ENCODE measurements at places on chromosomes 2 and 18. TPM values are rescaled to one million over a fixed set of nuclear protein-coding genes. Genes with fewer than 3 reads are reported as not detected.

Gene BARD1
- total RNA-seq = 8.8 TPM

DNA sequence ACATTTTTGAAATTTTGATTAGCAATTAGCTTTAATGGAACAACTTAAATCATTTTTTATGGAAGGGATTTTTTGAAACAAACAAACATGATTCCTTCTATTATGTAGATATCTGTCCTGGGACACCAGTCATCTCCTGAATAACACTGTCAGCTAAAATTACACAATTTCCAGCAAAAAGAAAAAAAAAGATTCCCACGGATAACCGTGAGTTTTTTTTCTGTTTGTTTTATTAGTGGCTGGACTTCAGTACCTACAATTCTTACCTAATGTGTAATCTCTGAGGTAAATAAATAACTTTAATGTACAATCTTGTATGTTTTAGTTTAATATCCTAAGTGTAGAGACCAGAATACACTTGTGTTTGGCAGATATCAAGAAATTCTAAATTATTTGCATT is 126.6 kb upstream of the KYNU start:
- H3K4me1 ChIP-seq = no peaks in the 10 kb centered on the region
- H3K4me3 ChIP-seq = no peak overlapping the region
- H3K36me3 ChIP-seq = no peaks in the 10 kb centered on the region
- H3K27me3 ChIP-seq = no peaks in the 10 kb centered on the region
- no peak for DNase-seq

GRCh38 chr18:5040476-5040875 is 156.6 kb downstream of the AKAIN1 start:
- no peak overlapping the region for H3K4me3 ChIP-seq
- no peaks in the 10 kb centered on the region for H3K36me3 ChIP-seq
- DNase-seq = no peak

DNA sequence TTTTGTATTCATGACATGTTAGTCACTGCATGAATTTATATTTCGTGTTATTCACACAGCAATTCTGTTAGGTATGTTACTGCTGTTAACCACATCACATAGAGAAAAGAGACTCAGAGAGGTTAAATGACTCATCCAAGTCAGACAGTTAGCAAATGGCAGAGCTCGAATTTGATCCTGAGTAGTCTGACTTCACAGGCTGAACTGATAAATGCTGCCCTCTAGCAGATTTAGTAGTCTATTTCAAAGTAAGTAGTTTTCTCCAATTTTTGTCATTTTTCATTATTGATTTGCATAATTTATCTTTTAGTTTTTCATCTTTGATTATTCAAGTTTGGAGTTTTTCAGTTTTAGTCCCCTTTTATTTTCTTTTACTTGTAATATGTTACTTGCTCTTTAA is 58.3 kb downstream of the WDR7 start:
- H3K4me1 ChIP-seq = no peaks in the 10 kb centered on the region
- no peak for DNase-seq
- H3K27ac ChIP-seq = no peak overlapping the region
- H3K27me3 ChIP-seq = no peaks in the 10 kb centered on the region
- no peak overlapping the region for H3K4me3 ChIP-seq

- H3K27me3 ChIP-seq = no peaks in the 10 kb centered on the region
- no peak overlapping the region for H3K4me3 ChIP-seq
Measured at GRCh38 chr2:6787376-6787775, 78.3 kb downstream of the CMPK2 start.

DNA sequence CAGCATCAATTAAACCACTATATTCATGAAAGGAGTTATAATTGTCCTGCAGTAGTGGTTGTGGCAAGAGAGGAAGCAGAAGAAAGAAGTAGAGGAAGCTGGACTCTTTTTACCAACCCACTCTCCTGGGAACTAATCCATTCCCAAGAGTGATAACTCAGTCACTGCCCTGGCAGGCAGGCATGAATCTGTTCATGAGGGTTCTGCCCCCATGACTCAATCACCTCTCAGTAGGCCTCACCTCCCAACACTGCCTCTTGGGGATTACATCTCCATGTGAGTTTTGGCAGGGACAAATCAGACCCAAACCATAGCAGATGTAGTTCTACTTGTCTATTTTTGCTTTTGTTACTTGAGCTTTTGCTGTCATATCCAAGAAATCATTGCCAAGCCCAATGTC is 232.7 kb upstream of the MAP2 start:
- DNase-seq = no peak
- H3K4me3 ChIP-seq = no peak overlapping the region
- no peak overlapping the region for H3K27ac ChIP-seq
- no peaks in the 10 kb centered on the region for H3K4me1 ChIP-seq
- no peaks in the 10 kb centered on the region for H3K27me3 ChIP-seq
- H3K36me3 ChIP-seq = no peaks in the 10 kb centered on the region

DNA sequence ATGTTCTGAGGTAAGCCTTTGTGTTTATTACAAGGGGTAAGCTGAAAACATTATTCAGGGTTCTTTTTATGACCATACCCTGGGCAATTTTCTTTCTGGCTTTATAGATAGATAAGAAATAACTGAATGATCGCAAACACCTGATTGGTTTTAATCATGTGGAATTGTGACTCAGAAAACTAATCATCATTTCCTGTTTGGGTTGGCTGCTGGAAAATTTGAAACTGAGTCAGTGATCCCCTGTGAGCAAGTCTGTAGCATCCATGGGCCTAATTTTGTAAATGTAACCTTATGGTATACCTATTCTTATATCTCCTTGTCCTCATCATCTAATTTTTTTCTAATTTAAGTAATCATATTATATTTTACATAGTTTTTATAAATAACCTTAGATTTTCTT is 34.3 kb downstream of the CCDC68 start:
- H3K4me3 ChIP-seq = no peak overlapping the region
- no peak for DNase-seq
- no peak overlapping the region for H3K27ac ChIP-seq
- H3K27me3 ChIP-seq = no peaks in the 10 kb centered on the region
- H3K4me1 ChIP-seq = no peaks in the 10 kb centered on the region

Gene PPP1R1C
- total RNA-seq = 0.99 TPM

- H3K27me3 ChIP-seq = no peaks in the 10 kb centered on the region
- no peaks in the 10 kb centered on the region for H3K36me3 ChIP-seq
- DNase-seq = no peak
- H3K27ac ChIP-seq = no peak overlapping the region
Measured at GRCh38 chr2:164693390-164693789, 72.1 kb upstream of the GRB14 start.

Gene FOXI3
- not detected for total RNA-seq

Gene KCNG2
- total RNA-seq = not detected

DNA sequence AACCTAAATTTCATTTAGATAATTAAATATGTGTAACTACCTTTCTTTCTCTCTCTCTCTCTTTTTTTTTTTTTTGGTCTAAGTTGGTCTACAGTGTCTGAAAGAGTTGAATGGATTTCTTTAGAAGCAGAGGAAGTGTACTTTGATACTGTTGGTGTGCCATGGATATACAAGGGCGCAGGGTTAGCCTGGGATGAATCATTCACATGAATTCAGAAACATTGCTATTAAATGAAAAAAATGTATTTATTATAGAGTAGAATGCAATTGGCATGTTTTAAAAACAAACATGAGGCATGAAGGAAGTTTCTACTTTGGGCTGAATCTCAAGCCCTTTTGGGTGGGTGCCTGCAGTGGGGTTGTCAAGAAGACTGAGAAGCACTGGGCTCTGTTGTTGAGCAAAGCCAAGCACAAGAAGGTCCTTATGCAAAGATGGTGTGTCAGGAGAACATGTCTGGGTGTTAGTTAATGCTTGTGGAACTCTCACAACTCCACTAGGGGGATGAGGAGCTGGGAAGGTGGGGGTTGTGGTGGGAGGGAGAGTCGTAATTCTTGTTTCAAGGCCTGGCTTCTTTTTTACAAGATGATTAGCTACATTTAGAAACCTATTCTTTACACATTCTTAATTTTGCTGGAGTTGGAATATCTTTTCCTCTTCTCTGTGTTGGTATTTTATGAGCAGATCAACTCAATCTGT is 57.9 kb downstream of the LYPD6 start:
- no peaks in the 10 kb centered on the region for H3K27me3 ChIP-seq
- H3K4me3 ChIP-seq = no peak overlapping the region

GRCh38 chr2:176454893-176455815 is 185.9 kb downstream of the MTX2 start:
- no peaks in the 10 kb centered on the region for H3K36me3 ChIP-seq
- H3K27ac ChIP-seq = peak overlapping the region; percentile 19
- peaks cover 3% of the 10 kb centered on the region for H3K4me1 ChIP-seq
- peak; percentile 88 for DNase-seq

Gene GAREM1
- 9.3 TPM for total RNA-seq

Gene SLC16A14
- 0.84 TPM for total RNA-seq

DNA sequence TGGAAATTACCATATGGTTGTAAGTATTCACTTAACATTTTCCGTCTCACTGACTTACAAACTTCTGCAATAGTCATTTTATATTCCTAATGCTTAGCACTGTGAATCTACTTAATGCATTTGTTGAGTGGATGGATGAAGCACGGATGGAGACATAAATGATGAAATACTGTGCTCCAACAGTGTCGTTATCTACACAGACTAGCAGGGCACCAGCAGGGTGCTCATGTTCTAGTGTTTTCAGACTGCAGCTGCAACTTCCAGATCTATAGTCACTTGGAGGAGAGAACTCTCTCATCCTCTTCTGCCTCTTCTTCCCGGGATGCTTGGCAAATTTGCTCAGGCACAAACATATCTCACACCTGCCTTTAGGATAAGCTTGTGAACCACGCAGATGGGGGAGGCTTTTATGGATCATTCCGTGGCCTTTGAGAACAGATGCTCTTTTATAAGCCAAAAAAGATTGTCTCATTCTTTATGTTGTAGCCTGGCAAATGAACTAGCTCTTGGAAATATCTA is 797.7 kb downstream of the MBD2 start:
- DNase-seq = no peak
- H3K27me3 ChIP-seq = no peaks in the 10 kb centered on the region
- H3K4me3 ChIP-seq = no peak overlapping the region
- H3K36me3 ChIP-seq = no peaks in the 10 kb centered on the region

DNA sequence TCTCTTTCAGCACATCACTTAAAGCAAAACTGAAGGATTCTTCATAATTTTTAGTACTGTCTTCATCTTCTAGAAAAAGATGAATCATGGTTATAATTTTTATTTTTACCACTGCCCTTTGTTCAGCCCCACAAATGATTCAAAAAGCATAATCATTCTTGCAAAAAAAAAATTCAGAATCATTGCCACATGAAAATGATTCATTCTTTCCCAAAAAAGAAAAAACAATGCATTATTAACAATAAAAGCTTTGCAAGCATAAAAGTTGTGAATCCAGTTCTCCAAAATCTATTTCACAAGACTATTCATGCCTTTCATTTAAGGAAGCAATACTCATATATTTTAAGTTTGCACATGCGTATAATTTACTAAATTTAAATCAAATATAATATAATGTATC is 204.8 kb downstream of the RBM43 start:
- no peaks in the 10 kb centered on the region for H3K27me3 ChIP-seq
- no peaks in the 10 kb centered on the region for H3K4me1 ChIP-seq
- H3K36me3 ChIP-seq = no peaks in the 10 kb centered on the region

Gene HOXD12
- total RNA-seq = not detected

- peaks cover 45% of the 10 kb centered on the region for H3K36me3 ChIP-seq
- H3K4me1 ChIP-seq = peaks cover 48% of the 10 kb centered on the region
- peak overlapping the region; percentile 17 for H3K4me3 ChIP-seq
- DNase-seq = no peak
- peak overlapping the region; percentile 75 for H3K27ac ChIP-seq
- H3K27me3 ChIP-seq = no peaks in the 10 kb centered on the region
Measured at GRCh38 chr2:74206180-74206688, 7.8 kb downstream of the MTHFD2 start.

GRCh38 chr18:69400253-69400975 is at the start of gene DOK6:
TSS of gene DOK6 (plus strand) at chr18:69400888.
- H3K27me3 ChIP-seq = no peaks in the 10 kb centered on the region
- DNase-seq = peak; percentile 51
- H3K4me1 ChIP-seq = no peaks in the 10 kb centered on the region
- no peaks in the 10 kb centered on the region for H3K36me3 ChIP-seq
- H3K4me3 ChIP-seq = peak within 1 kb of the TSS; percentile 58

DNA sequence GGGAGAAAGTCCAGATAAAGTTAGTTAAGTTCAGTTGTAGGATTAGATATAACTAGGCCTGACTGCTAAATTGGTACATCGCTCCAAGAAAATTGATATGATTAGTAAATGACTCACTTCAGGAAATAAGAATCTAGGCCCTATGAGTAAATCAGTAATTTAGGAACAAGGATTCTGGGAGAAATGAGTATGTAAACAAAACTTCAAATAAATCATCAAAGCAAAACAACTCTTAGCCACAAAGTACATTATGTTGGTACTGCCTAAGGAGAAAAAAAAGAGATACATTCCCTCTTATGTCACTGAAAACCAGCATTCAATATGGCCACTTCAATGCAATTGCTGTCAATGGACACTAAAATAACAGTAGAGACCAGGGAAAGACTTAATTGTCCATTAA is 529.1 kb downstream of the ZNF804A start:
- no peaks in the 10 kb centered on the region for H3K27me3 ChIP-seq
- no peak overlapping the region for H3K27ac ChIP-seq
- H3K4me1 ChIP-seq = no peaks in the 10 kb centered on the region
- no peak overlapping the region for H3K4me3 ChIP-seq

- H3K27me3 ChIP-seq = no peaks in the 10 kb centered on the region
- no peak overlapping the region for H3K4me3 ChIP-seq
- H3K36me3 ChIP-seq = no peaks in the 10 kb centered on the region
- no peaks in the 10 kb centered on the region for H3K4me1 ChIP-seq
- H3K27ac ChIP-seq = no peak overlapping the region
- DNase-seq = no peak
Measured at GRCh38 chr18:24346254-24346653, 51.4 kb downstream of the OSBPL1A start.

Gene ASB18
- 9.3 TPM for total RNA-seq

GRCh38 chr18:3466045-3466444 is 16.1 kb downstream of the TGIF1 start:
- H3K27ac ChIP-seq = no peak overlapping the region
- H3K27me3 ChIP-seq = no peaks in the 10 kb centered on the region
- no peak for DNase-seq
- no peaks in the 10 kb centered on the region for H3K36me3 ChIP-seq

DNA sequence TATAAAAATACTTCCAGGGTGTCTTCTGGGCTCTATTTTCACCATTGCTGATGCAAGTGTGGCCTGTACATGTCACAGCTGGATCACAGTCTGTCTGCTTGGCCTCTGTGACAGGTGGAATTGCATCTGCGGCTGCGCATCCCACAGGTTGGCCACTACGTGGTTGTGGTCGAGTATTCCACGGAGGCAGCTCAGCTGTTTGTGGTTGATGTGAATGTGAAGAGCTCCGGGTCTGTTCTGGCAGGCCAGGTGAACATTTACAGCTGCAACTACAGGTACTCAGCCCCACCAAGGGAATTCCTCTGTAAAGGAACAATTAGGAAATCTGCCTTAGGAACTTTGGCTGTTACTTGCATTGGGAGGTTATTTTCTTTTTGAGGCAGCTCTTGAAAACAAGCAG is 144.5 kb downstream of the LAMA3 start:
- no peak overlapping the region for H3K4me3 ChIP-seq
- no peaks in the 10 kb centered on the region for H3K36me3 ChIP-seq
- H3K27me3 ChIP-seq = no peaks in the 10 kb centered on the region
- H3K4me1 ChIP-seq = no peaks in the 10 kb centered on the region
- H3K27ac ChIP-seq = no peak overlapping the region

Gene POTEJ
- not detected for total RNA-seq

GRCh38 chr2:208407667-208408066 is 1.1 kb downstream of the PTH2R start:
- peaks cover 10% of the 10 kb centered on the region for H3K4me1 ChIP-seq
- peaks cover 53% of the 10 kb centered on the region for H3K27me3 ChIP-seq
- no peaks in the 10 kb centered on the region for H3K36me3 ChIP-seq

- H3K27ac ChIP-seq = no peak overlapping the region
- no peak overlapping the region for H3K4me3 ChIP-seq
- H3K27me3 ChIP-seq = no peaks in the 10 kb centered on the region
- H3K4me1 ChIP-seq = no peaks in the 10 kb centered on the region
- DNase-seq = no peak
Measured at GRCh38 chr18:80169607-80170006, 60.5 kb downstream of the ADNP2 start.

Gene ABCB11
- not detected for total RNA-seq

Gene PSD4
- 1.7 TPM for total RNA-seq
